ENCODE measurements at places on chromosomes 4 and X.

GRCh38 chrX:37854148-37854547 is 6.8 kb upstream of the DYNLT3 start:
- no peak for DNase-seq

DNA sequence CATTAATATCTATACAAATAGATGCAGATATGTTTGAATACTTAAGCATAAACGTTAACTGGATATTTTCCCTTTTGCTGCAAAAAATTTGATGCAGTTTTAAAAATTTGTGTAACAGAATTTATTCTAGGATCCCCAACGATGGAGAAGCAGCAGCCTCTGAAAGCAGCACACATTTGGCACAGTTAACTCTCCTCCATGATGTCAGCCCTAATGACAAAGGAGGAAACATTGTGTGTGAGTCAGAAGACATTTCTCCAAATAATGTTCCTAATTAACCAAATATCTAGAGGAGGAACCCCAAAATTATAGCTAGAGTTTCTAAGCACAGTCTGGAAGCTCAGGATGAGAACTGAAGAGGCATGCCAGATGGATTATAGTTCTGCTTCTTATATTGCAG is 281.9 kb upstream of the MAD2L1 start:
- no peak for DNase-seq

DNA sequence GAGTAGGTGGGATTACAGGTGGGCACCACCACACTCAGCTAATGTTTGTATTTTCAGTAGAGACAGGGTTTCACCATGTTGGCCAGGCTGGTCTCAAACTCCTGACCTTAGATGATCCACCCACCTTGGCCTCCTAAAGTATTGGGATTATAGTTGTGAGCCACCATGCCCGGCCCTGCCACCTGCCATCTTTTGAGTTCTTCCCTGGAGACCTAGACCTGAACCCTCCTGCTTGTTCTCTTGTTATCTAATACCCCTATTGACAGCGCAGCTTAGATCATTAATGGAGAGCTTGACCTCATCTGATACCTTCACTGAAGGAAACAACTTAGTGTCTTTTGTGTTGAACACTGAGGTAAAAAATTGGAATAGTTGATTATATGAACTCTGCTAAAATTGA is 53.6 kb downstream of the HTT start:
- DNase-seq, result no peak

DNA sequence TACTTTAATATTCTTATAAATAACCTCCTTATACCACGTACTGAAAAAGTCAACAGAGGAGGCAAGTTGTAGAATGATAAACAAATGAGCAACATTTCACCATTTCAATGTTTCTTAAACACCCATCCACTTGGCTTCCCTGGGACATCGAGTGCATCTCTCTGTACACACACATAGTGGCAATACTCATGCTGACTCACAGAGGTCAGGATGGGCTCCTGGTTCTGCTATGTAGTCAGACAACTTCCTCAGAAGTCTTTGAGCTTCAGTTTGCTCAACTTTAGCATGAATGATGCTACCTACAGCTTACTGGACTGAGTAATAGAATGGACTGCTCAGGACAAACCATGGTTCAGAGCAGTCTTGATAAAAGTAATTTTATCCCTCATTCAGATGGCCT is 56.9 kb downstream of the MAD2L1 start:
- DNase-seq, result peak; percentile 74

- DNase-seq, result no peak
Observed at GRCh38 chr4:123878976-123879375, 482.4 kb downstream of the SPRY1 start.
